HT1080 (cell line): ENCODE measurements at places on chromosomes 13 and 19.

DNA sequence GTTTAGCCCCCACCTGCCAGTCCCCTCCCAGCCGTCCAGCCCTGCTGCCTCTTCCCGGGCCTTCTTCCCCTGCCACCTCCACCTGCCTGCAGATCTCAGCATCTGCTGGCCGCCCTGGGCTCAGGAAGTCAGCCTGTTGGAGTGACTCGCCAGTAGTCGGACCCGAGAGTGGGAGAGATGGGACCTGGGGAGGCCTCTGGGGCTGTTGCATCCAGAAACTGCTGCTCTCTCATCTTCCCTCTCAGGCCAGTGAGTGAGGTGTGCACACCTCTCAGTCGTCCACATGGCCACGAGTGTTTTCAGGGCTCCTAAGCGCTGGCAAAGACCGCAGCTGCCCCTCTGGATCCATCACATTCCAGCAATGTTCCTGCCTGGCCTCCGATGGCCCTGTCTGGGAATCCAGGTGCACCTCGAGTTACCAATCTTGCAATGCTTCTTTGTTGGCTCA lies 151.8 kb upstream of the SOX1 start:
- DNase-seq: no peak

DNA sequence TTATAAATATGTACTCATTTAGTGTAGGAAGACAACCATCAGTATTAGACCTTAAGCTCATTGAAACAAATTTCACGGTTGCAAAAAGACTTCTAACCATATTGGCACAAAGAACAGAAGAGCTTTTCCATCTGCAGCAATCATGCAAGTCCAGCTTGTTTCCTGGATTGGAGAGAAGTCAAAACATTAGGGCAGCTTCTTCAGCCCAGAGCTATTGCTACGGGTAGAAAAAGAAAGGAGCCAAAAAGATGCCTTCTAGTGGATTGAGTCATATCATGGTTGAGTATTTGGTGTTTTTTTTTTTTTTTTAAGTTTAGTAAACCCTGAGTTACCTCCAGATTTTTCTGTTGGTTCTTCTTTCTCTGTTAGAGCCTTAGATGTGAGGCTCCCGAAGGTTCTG lies 99.8 kb downstream of the WDFY2 start:
- no peak for DNase-seq

DNA sequence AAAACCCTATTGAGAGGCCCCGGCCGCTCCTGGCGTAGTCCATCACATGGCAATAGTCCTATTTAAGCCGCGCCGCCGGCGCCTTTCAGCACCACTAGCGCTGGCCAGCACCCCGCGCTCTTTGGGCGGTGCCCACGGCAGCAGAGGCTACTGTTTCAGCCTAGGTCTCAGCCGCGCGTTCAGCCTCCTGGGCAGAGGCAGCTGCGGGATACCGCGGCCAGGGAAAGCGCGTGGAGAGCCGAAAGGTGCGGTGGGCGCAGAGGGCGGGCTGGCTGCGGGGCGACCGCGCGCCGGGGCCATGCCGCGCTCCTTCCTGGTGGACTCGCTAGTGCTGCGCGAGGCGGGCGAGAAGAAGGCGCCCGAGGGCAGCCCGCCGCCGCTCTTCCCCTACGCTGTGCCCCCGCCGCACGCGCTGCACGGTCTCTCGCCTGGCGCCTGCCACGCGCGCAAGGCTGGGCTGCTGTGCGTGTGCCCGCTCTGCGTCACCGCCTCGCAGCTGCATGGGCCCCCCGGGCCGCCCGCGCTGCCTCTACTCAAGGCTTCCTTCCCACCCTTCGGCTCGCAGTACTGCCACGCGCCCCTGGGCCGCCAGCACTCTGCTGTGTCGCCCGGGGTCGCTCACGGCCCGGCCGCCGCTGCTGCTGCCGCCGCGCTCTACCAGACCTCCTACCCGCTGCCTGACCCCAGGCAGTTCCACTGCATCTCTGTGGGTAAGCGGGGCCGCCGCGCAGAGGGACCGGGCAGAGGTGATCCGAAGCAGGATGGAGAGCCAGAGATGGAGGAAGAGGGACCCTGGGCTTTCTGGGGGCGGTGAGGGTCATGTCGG lies at the start of gene GSX1:
Gene GSX1 (plus strand): TSS at position 91 of the 826 bp plus-strand sequence. CDS start 208 bp downstream, at position 299.
- peak; percentile 34 for DNase-seq

DNA sequence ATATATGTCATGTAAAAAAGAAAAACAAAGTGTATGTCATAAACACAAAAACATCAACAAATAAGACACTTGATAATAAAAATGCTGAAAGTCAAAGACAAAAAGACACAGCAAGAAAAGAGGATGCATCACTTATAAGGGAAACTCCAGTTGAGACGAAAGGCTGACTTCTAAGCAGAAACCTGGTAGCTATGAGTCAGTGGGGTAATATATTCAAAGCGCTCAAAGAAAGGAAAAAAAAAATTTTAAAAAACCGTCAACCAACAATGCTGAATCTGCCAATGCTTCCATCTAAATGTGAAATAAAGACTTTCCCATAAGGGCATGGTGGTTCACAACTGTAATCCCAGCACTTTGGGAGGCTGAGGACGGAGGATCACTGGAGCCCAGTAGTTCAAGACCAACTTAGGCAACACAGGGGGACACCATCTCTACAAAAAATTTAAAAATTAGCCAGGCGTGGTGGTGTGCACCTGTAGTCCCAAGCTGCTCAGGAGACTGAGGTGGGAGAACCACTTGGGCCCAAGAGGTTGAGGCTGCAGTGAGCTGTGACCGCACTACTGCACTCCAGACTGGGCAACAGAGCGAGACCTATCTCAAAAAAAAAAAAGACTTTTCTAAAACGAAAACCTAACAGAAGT lies 24.0 kb downstream of the USP12 start:
- no peak for DNase-seq

GRCh38 chr13:84570831-84571230 lies 688.6 kb upstream of the SLITRK1 start:
- DNase-seq: no peak

DNA sequence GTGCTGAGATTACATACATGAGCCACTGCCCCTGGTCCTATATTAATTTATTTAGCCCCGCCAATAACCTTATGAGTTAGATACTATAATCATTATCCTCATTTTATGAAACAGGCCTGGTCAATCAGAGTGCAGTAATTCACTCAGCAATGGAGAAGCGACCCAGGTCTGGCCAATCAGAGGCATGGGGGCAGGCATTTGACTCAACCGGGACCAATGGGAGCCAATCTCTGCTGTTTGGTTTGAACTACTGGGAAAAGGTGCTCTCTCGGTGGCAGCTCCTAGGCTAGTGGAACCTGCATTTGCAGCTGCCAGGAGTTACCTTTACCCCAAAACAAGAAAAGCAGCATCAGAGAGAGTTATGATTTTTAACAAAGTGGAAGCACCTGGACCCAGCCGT lies 6.6 kb downstream of the SIRT2 start:
- no peak for DNase-seq

DNA sequence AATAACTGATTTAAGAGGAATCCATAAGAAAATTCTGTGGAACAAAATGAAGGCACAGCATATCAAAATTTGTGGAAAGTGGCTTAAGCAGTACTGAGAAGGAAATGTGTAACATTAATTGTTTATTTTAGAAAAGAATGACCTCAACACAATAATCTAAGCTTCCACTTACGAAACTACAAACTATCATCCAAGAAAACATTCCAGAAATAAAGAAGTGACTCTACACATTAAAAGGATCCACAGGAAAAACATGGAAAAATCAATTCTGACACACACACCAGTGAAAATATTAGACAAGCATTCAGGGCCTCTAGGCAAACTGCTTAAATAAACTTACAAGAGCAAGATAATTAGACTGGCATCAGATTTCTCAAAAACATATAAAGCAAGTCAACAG lies 14.0 kb downstream of the EXOSC8 start:
- no peak for DNase-seq

GRCh38 chr13:28449826-28450773 lies 44.8 kb downstream of the FLT1 start:
- no peak for DNase-seq

GRCh38 chr19:33300009-33300893 lies 2.1 kb downstream of the CEBPA start:
- DNase-seq: no peak

GRCh38 chr13:23025864-23026608 lies 154.7 kb upstream of the SGCG start:
- peak; percentile 10 for DNase-seq

DNA sequence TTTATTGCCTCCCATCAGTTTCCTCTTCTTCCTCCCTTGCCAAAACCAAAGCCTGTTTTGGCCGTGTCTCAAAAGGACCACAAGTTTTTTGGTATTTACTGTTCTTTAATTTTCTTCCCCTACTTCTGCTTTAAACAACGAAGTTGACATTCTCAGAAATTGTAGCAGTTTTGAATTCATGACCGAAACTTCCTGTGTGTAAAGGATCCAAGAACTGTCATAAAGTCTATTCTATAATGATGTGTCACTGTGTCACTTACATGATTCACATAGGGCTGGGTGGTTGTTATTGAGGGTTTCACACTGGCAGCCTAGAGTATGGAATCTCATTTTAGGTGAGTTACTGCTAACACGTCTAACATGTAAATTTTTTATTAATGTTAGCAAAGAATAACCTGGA lies 741.0 kb upstream of the KLHL1 start:
- peak; percentile 12 for DNase-seq

DNA sequence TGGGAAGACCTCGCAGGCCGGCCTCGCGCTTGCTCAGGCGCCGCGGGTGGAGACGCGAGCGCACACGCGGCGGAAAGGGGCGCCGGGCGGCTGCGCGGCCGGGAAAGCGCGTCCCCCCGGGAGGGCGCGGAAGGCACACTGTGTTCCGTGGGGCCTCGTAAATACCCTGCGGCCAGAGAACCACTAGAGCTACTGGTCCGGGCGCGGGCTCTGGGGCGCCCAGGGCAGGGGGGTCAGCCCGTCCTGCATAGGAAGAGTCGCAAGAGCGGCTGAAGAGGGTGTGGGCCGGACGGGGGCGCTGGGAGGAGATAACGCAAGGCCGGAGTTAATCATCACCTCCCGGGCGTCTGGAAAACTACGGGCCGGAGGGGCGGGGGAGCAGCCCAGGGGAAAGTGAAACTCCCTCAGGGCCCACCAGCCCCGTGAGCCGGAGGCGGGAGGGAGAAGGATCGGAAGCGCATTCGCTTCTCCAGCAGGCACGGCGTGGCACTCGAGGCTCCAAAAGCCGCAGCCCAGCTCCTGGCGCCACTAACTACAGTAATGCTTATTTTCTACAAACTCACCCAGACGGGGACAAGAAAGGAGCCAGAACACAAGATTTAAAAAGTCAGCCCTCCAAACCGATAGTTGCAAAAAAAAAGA lies 1.1 kb upstream of the WBP4 start:
- peak; percentile 94 for DNase-seq

DNA sequence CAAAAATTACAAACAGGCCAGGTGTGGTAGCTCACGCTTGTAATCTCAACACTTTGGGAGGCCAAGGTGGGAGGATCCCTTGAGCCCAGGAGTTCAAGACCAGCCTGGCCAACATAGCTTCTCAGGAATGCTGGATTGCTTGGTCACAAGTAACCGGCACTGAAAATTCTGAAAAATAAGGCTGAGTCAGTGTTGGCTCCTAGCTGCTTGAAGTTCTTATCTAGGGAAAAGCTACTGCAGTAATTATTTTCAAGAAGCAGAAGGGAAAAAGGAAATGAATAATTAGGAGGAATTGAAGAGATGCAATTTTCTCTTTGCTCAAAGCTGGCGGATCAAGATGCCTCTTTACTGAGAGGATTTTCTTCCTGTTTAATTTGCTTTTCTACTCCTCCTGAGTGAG lies 75.0 kb upstream of the GTF3A start:
- DNase-seq: no peak

- DNase-seq: no peak
Observed at GRCh38 chr13:24452044-24452443, 60.5 kb downstream of the PARP4 start.

DNA sequence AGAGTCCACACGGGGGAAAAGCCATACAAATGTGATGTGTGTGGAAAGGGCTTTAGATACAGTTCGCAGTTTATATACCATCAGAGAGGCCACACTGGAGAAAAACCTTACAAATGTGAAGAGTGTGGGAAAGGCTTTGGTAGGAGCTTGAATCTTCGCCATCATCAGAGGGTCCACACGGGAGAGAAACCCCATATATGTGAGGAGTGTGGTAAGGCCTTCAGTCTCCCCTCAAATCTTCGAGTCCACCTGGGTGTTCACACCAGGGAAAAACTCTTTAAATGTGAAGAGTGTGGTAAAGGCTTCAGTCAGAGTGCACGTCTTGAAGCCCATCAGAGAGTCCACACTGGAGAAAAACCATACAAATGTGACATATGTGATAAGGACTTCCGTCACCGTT lies 23.3 kb upstream of the ZNF233 start:
- DNase-seq: no peak

GRCh38 chr13:110661256-110661655 lies 44.7 kb downstream of the CARS2 start:
- no peak for DNase-seq

- no peak for DNase-seq
Observed at GRCh38 chr13:99231721-99232120, 26.5 kb downstream of the GPR18 start.

- DNase-seq: no peak
Observed at GRCh38 chr13:75153834-75154233, 328.1 kb downstream of the TBC1D4 start.

GRCh38 chr19:7247155-7247554 lies 47.1 kb downstream of the INSR start:
- no peak for DNase-seq

- DNase-seq: no peak
Observed at GRCh38 chr13:99273128-99273527, 14.9 kb upstream of the GPR18 start.

DNA sequence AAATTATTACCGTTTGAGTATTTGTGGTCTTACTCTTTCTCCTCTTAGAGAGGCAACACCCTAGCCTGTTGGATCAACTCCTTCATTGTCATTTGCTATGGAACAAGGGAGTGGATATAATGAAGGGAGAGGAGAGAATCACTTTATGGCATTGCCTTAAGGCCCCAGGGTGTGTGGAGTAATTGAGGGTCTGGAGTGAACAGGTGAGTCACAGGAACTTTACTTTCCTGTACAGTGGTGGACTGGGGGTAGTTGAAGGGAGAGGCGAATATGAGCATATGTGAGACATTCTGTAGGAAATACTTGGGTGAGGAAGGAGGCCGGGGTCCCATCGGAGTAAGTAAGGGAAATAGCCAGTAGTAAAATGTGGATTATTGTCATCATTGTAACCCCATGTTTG lies 17.0 kb downstream of the DGKH start:
- no peak for DNase-seq

DNA sequence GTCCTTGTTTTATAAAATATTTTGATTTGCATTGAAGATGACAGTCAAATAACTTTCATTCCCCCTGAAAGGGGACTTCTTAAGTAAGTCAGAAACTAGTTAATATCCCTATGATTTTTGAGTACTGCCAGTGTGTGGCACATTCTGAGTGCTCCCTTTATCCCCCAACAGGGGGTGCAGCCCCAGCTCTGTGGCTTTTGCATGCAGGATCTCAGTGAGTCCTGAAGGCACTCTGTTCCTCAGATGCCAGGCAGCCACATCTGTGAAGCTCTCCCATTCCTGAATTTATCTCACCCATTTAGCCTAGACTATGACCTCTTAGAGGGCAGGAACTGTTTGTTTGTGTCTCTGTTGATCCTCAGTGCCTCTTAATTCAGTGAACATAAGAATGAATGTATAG lies 123.1 kb downstream of the CDK8 start:
- peak; percentile 15 for DNase-seq

- DNase-seq: peak; percentile 56
Observed at GRCh38 chr13:76638882-76639281, 247.3 kb downstream of the KCTD12 start.

- peak; percentile 82 for DNase-seq
Observed at GRCh38 chr13:24207841-24208667, 47.5 kb downstream of the SPATA13 start.

GRCh38 chr19:14559916-14560775 lies 11.7 kb downstream of the NDUFB7 start:
- no peak for DNase-seq
